Chondrocyte (in vitro differentiated cells): ENCODE measurements at places on chromosomes 5 and 9. TPM values are rescaled to one million over a fixed set of nuclear protein-coding genes. Genes with fewer than 3 reads are reported as not detected.

GRCh38 chr9:125906144-125906543 is 159.0 kb downstream of the PBX3 start:
- DNase-seq: no peak

GRCh38 chr5:137636099-137636498 is 99.8 kb downstream of the KLHL3 start:
- DNase-seq: no peak

GRCh38 chr9:38195737-38196161 is 126.7 kb upstream of the SHB start:
- no peak for DNase-seq

GRCh38 chr5:57937025-57937424 is 454.4 kb upstream of the ACTBL2 start:
- no peak for DNase-seq

INSYN2B gene
- 0.12 to 0.22 TPM (median 0.21 TPM) in 3 replicates for total RNA-seq

KIF24 gene
- 0.90 to 2.5 TPM (median 1.0 TPM) in 3 replicates for total RNA-seq
